NCI-H1930 (cell line): ENCODE measurements at places on chromosomes 16 and 17.

GRCh38 chr17:83018658-83019193 lies 60.7 kb upstream of the METRNL start:
- DNase-seq = no peak

DNA sequence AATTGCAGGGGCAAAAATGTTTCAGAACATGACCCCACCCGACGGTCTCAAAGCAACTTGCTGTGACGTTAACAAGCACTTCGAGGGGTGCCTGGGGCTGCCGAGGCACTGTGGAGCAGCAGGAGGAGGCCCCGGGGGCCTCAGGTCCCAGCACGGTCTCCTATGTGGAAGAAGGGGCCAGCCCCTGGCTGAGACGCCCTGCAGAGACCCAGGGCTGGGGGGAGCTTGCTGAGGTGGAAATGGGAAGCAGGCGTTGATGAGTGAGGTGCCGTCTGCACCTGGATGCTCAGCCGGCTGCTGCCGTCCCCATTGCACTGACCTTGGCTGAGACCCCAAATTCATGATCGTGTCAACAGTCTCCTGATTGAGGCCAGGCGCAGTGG lies 46.5 kb downstream of the NT5M start:
- DNase-seq = no peak

DNA sequence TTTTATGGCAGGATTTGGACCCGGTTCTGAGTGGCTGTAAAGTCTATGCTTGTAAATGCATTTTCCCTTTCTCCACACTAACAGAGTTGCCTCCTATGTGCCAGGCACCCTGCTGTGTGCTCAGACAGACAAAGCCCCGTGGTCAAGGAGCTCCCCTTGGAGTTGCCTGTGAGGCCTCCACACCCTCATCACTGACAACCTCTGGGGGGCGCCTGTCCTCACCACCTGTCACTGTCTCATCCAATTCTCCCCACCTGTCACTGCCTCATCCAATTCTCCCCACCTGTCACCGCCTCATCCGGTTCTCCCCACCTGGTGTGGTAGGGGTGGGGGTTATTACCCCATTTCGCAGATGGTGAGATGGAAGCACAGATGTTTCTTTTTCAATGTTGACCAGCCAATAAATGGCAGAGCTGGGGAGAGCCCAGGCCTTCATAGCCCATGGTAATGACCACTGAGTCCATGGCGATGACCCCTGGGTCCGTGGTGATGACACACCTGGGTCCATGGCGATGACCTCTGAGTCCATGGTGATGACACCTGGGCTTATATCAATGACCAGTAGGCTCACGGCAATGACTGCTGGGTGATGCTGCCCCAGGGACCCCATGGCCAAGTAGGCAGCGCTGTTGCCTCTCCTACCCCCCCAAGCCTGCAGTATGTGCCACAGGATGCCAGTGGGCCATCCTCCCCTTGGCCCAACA lies 150.1 kb downstream of the IRF8 start:
- no peak for DNase-seq

GRCh38 chr16:57786632-57787518 lies 15.4 kb downstream of the KIFC3 start:
- no peak for DNase-seq

GRCh38 chr16:55051571-55052347 lies 121.1 kb downstream of the IRX5 start:
- no peak for DNase-seq

- DNase-seq = no peak
Observed at GRCh38 chr16:57475711-57476339, 10.5 kb downstream of the DOK4 start.

DNA sequence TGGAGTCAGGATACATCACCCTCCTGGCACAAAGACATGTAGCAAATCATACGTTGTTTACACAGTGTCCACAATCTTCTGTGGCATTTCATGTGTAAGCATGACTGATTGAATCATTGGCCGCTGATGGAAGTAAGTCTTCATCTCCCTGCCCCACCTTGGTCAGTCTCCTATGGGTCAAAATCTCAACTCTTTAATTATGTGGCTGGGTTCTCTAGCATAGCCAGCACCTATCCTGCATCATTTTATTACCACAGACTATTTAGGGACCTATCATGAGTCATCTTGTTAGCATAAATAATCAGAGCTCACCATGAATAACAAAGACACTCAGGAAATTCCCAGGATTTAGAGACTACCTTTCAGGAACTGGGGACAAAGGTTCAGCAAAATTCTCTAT lies 15.9 kb downstream of the TANC2 start:
- DNase-seq = no peak

DNA sequence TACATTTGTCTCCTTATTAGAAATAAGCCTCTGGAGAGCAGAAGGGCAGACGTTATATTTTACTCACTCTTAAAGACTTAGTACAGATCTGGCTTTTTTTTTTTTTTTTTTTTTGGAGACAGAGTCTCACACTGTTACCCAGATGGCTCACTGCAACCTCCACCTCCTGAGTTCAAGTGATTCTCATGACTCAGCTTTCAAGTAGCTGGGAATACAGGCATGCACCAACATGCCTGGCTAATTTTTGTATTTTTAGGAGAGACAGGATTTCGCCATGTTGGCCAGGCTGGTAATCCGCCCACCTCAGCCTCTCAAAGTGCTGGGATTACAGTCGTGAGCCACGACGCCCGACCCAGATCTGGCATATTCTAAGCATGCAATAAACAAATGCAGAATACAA lies 36.4 kb upstream of the TMEM97 start:
- DNase-seq = no peak

DNA sequence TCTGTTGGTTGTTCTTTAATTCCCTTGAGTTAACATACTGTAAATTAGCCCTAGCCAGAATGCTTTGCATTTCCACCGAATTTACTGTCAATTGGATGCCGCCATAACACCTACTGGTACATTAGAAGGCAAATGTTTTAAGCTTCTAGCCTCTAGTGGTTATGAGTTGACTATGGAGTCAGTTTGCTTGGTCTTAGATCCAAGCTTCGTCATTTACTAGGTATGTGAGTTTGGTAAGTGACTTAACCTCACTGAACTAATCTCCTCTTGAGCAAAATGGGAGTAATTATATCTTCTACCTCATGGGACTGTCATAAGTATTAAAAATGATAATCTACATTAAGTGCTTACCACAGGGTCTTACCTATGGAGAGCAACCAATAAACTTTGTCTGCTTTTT lies 20.4 kb upstream of the CDH11 start:
- DNase-seq = no peak

DNA sequence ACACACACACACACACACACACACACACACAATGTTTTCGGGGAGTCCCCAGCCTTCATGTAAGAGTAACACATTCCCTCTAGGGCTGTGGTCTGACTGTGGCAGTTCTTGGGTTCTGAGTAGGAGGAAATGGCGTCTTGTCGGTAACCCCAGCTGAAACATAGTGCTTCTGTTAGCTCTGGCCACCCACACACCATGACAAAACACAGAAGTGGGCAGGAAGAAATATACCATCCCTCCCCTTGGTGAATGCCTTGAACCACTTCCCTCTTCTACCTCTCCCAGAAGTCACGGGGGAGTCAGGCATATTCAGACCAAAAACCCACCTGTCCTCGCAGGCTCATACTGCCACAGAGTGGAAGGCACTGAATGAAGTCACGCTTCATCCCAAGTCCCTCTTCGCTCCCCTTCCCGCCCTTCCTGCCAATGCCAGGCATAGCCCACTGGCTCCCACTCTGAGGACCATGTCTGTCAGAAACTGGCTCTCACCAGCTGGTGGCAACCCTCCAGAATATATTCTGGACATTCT lies 11.5 kb downstream of the SLC35B1 start:
- DNase-seq = no peak

- no peak for DNase-seq
Observed at GRCh38 chr17:49850218-49850610, 2.3 kb upstream of the TAC4 start.

GRCh38 chr16:5615868-5616642 lies 518.5 kb upstream of the EEF2KMT start:
- peak; percentile 78 for DNase-seq

- no peak for DNase-seq
Observed at GRCh38 chr17:10197362-10197720, 1.1 kb downstream of the GAS7 start.

GRCh38 chr17:75390982-75391381 lies 14.5 kb downstream of the GRB2 start:
- DNase-seq = no peak
